ENCODE measurements at places on chromosomes 16 and 17. TPM values are rescaled to one million over a fixed set of nuclear protein-coding genes. Genes with fewer than 3 reads are reported as not detected.

FN3KRP gene
- total RNA-seq, result 24.7 TPM

TPSG1 gene
- total RNA-seq, result not detected

LGALS9B gene
- total RNA-seq, result not detected

CDH1 gene
- total RNA-seq, result 0.15 TPM

GAS2L2 gene
- total RNA-seq, result not detected

CHST4 gene
- total RNA-seq, result under 0.01 TPM

VPS35L gene
- total RNA-seq, result 35.8 TPM

CEMP1 gene
- total RNA-seq, result not detected

SPATA22 gene
- total RNA-seq, result not detected

EVPLL gene
- total RNA-seq, result not detected

C17orf113 gene
- total RNA-seq, result 0.17 TPM

FNDC8 gene
- not detected for total RNA-seq

RHBDF2 gene
- total RNA-seq, result 12.1 TPM

KIF19 gene
- not detected for total RNA-seq

CDH13 gene
- total RNA-seq, result 34.8 TPM

CCL23 gene
- not detected for total RNA-seq

HP gene
- not detected for total RNA-seq

ABCC6 gene
- total RNA-seq, result not detected

ULK2 gene
- 9.5 TPM for total RNA-seq

ACSM2B gene
- not detected for total RNA-seq

ASPHD1 gene
- 4.8 TPM for total RNA-seq

CDH8 gene
- not detected for total RNA-seq

WDR45B gene
- 53.4 TPM for total RNA-seq

USP22 gene
- 148 TPM for total RNA-seq

SLC4A1 gene
- not detected for total RNA-seq

NRN1L gene
- total RNA-seq, result 0.30 TPM

MMP28 gene
- total RNA-seq, result 2.2 TPM

IRX6 gene
- total RNA-seq, result not detected

SECTM1 gene
- 14.0 TPM for total RNA-seq

RPH3AL gene
- 1.2 TPM for total RNA-seq

NPIPA3 gene
- 0.34 TPM for total RNA-seq

OR3A3 gene
- total RNA-seq, result not detected

RPUSD1 gene
- 36.0 TPM for total RNA-seq

OXLD1 gene
- 52.9 TPM for total RNA-seq

Measured in bronchus fibroblast of lung (primary cell).